ENCODE measurements at places on chromosomes 6 and 20. TPM values are rescaled to one million over a fixed set of nuclear protein-coding genes. Genes with fewer than 3 reads are reported as not detected.

The SLC22A3 gene
- 2.5 TPM for total RNA-seq

The SLC26A8 gene
- not detected for total RNA-seq

The ZC3H12D gene
- total RNA-seq, result not detected

The TUBB2B gene
- 5.9 TPM for total RNA-seq

The OGFRL1 gene
- 20.6 TPM for total RNA-seq

The NKX2-2 gene
- total RNA-seq, result not detected

The SLC16A10 gene
- not detected for total RNA-seq

The CALHM5 gene
- total RNA-seq, result 0.04 TPM

The DEFB132 gene
- not detected for total RNA-seq

The AKAP12 gene
- total RNA-seq, result 10.9 TPM

The PERP gene
- 343 TPM for total RNA-seq

The OR2J3 gene
- not detected for total RNA-seq

The MYH7B gene
- total RNA-seq, result not detected

The DACT2 gene
- 0.16 TPM for total RNA-seq

The PPP1R16B gene
- not detected for total RNA-seq

The SMLR1 gene
- not detected for total RNA-seq

The GSTA2 gene
- total RNA-seq, result not detected

The OTOR gene
- not detected for total RNA-seq

The C6orf52 gene
- 3.1 TPM for total RNA-seq

The CRIP3 gene
- not detected for total RNA-seq

The SLC22A2 gene
- not detected for total RNA-seq

The CST7 gene
- total RNA-seq, result not detected

All from hair follicular keratinocyte (primary cell).